ENCODE measurements at places on chromosomes 7 and 10.

GRCh38 chr10:44674536-44675386 lies 236.4 kb upstream of the TMEM72 start:
- DNase-seq, result no peak

- no peak for DNase-seq
These were observed 39.6 kb upstream of the CACNB2 start for GRCh38 chr10:18100669-18101068.

- no peak for DNase-seq
These were observed 109.2 kb downstream of the PIP4K2A start for GRCh38 chr10:22605168-22605567.

DNA sequence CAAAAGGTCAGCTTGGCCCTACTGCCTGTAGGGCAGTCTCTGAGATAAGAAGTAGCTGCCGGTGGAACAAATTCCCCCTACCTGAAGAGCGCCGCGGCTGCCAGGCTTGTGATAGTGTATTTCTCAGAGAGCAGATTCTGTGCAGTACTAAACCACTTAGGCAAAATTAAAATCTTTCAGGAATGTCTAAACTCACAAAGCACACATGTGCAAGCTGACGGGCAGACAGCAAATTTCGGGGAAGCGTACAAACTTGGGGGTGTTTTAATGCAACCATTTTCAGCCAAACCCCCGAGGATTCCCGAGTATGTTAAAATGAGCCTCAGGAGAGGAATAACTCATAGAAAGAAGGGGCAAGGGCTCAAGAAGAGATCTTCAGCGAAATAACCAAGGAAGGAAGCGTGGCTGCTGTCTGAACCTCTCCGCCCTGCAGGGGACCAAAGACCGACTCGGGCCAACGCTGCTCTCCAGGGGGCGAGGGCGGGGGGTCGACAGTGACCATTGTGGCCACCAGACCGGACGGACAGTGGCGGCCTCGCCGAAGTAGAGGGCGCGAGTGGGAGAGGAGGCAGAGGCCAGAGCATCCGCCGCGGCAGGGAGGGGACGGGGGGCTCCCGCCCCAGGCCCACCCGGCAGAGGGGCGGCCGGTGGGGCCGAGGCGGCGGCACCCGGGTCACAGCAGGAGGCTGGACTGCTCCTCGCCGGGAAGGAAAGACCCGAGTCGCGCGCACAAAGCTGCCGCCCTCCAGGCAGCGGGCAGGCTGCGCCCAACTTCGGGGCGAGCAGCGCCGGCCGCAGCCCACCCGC lies 819 bp downstream of the HYCC1 start:
- peak; percentile 65 for DNase-seq

- DNase-seq, result no peak
These were observed 97.3 kb downstream of the CCDC71L start for GRCh38 chr7:106563466-106564150.

GRCh38 chr10:103869336-103869735 lies 14.0 kb upstream of the SH3PXD2A start:
- DNase-seq, result no peak

DNA sequence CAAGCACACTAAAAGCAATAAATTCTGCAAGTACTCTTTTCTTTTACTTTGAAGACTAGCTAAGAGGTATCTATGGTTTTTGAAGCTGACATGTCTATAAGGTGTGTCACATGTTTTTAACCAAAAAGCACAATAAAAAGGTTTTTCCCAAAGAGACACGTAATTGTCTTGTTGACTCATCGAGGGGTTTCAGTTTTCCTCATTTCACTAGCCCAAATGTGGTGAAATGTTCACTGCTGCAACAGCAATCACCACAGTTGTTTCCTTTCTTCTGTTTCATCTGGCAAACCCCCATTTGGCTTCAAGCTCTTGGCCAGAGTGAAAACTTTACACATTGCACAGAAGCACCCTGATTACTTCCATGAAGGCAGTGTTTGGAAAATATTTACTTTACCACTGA lies 3.8 kb upstream of the HOXA4 start:
- DNase-seq, result no peak

GRCh38 chr7:22565315-22565811 lies 65.4 kb upstream of the STEAP1B start:
- no peak for DNase-seq

DNA sequence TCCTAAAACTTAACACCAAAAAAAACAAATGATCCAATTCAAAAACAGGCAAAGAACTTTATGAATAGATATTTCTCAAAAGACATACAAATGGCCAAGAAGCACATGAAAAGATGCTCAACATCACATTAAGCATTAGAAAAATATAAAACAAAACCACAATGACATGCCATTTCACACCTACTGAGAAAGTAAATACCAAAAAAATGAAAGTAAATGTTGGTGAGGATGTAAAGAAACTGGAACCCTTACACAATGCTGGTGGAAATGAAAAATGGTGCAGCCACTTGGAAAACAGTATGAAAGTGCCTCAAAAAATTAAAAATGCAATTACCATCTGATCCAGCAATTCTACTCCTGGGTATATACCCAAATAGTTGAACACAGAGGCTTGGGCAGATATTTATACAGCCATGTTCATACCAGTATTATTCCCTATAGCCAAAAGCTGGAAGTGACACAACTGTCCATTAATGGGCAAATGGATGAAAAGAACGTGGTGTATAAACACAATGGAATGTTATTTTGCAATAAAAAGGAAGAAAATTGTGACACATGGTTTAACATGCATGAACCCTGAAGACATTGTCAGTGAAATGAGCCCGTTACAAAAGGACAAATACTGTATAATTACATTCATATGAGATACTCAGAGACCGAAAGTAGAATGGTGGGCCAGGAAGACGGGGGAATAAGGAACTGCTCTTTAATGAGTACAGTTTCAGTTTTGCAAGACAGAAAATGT lies 89.0 kb downstream of the JMJD1C start:
- no peak for DNase-seq

- DNase-seq, result no peak
These were observed 719.5 kb downstream of the KCNMA1 start for GRCh38 chr10:76918106-76918505.

- DNase-seq, result no peak
These were observed 26.1 kb downstream of the PRLHR start for GRCh38 chr10:118569241-118569881.

- no peak for DNase-seq
These were observed 52.9 kb downstream of the ATOH7 start for GRCh38 chr10:68179016-68179415.

GRCh38 chr10:88472540-88472939 lies 110.6 kb downstream of the RNLS start:
- no peak for DNase-seq
